ENCODE measurements at places on chromosomes 7 and 10.

GRCh38 chr7:45915606-45916005, 5.5 kb downstream of the IGFBP3 start:
- peak; percentile 64 for DNase-seq

GRCh38 chr10:125928928-125929585, 32.7 kb downstream of the FANK1 start:
- no peak for DNase-seq

GRCh38 chr7:36763132-36763816, 39.0 kb upstream of the AOAH start:
- peak; percentile 13 for DNase-seq

- peak; percentile 85 for DNase-seq
Measured at GRCh38 chr7:70710011-70710480, 421.9 kb upstream of the GALNT17 start.

Data from AG10803 (cell line).